Epithelial cell of proximal tubule (primary cell): ENCODE measurements at places on chromosomes 3 and 15. TPM values are rescaled to one million over a fixed set of nuclear protein-coding genes. Genes with fewer than 3 reads are reported as not detected.

DNA sequence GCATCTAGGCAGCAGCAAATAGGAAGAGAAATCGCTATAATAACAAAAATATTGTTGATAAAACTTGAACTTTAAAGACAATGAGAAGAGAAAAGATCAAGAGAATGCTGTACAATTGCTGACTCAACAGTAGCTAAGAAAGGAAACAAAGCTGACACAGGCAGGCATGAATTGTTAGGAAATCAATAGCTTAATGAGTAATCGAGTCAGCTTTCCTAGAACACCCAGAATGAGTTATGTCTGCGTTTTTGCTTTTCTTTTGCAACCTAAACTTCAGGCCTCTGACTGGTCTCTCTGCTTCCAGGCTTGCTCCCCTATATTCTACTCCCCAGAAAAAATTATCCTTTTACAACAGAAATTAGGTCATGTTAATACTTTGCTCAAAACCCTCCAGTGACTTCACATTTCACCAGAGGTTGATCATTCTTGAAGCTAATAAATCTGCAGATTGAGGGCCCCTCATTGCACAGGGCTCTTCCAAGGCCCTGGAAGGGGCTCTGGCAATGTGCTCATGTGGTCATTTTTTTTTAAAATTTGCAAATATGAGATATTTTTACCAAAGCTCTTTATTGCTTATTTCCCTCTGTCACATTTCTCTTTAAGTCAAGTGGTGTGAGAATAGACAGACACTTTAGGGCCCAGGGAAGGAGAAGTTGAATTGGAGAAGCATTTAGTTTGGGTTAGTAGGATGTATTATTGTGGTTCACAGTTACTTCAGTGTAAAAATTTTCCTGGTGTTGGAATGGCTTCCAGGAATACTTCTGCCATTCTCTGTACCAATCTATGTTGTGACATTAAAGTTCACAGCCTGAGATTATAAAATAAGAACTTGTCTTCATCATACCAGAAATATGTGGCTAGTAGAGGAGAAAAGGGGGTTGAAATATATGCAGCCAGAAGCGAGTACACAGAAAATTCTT, 116.3 kb downstream of the TMCO5A start:
- DNase-seq: peak; percentile 74

DNA sequence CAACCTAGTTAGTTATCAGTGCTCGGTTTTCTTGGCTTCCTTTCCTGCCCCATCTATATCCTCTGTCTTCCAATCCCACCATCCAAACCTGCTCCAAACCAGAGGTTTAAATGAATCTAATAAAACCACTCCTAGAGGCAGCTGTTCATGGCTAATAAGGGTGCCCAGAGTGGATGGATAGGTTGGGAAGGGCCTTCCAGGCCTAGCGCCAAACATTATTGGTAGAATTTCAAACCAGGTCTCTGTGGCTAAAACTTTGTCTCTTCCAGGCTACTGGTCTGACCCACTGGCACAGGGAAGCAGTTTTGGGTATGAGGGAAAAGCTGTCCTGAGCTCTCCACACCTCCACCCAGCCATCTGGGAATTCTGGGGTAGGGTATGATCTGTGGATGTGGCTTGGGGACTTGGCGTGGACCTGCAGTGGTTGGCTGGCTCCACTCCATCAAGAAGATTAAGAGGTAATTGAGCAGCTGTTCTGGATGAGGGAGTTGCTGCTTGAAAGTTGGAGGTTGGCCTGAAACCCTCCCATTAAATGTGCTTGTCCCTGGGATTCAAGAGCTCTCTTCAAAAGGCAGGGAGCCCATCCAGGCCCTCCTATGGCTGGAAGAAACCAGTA, 29.3 kb upstream of the INSYN1 start:
- DNase-seq: no peak

GRCh38 chr3:190064112-190064511, 56.6 kb downstream of the P3H2 start:
- peak; percentile 71 for DNase-seq

The EPB42 gene
- not detected in 2 replicates for total RNA-seq

The SH3GL3 gene
- total RNA-seq: 0.92 and 1.0 TPM in 2 replicates

The GOLGA8T gene
- total RNA-seq: not detected in 2 replicates
